Activated T-cell treated with anti-CD3 and anti-CD28 coated beads for 4 hours (primary cell): ENCODE measurements at places on chromosomes 7 and 10.

GRCh38 chr10:90845726-90846125 is 12.1 kb downstream of the HTR7 start:
- DNase-seq: no peak

DNA sequence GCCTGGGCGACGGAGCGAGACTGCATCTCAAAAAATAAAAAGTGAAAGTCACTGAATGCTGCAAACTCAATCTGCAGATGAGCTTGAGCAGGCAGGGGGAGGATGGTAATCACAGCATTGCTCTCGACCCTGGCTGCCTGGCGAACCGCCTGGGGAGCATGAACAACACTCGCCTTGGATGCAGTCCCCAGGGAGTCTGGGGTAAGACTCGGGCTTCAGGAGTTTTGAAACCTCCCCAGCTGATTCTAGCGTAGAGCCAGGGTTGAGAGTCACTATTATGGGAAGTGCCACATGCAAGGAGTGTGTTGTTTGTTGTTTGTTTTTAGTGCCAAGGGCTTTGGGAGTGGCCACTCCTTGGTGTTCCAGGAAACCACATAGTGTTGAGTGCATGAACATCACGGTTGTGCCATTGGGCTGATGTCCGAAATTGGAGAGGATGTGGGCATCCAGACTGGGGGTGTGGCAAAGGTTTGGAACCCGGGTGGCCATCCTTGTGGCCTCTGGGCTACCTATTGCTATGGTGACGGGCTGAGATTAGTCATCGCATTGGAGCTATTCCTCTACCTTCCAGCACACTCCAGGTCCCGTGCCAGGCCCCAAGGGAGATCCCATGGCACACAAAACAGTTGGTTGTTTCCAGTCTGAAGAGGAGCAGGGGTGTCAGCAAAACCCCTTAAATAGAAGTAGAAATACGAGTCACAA is 92.6 kb downstream of the RGS10 start:
- DNase-seq: no peak

DNA sequence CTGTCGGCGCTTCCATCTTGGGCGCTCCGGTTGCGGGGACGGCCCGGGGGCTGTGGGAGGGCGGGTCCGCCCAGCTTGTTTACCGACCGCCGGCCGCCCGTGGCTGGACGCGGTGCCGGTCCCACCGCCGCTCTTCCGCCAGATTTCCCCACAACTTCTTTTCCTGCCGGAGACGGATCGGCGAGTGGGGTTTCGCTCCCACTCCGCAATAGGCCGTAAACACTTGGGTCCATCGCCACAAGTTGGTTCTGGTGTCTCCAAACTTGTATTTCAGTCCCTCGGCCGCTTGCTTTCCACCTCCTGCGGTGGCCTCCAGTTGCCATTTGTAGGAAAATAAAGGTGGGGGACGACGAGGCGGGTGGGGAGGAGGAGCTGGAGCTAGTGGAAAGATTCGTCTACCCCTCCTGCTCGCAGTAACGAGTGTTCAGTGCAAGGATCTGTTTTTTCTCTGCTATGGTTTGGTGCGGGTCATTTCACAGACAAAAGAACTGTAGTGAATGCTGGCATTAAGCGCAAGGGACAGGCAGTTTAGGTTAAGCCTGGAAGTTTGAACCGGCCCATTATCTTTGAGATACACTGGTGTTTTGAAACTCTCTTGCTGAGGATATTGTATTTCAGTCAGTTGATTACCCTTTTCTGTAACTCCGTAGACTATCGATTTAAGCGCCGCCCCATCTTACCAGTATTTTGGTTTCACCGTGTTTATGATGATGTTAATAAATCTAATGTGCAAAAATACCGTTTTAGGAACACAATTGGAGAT is 24.3 kb upstream of the ZRANB1 start:
- peak; percentile 4 for DNase-seq

DNA sequence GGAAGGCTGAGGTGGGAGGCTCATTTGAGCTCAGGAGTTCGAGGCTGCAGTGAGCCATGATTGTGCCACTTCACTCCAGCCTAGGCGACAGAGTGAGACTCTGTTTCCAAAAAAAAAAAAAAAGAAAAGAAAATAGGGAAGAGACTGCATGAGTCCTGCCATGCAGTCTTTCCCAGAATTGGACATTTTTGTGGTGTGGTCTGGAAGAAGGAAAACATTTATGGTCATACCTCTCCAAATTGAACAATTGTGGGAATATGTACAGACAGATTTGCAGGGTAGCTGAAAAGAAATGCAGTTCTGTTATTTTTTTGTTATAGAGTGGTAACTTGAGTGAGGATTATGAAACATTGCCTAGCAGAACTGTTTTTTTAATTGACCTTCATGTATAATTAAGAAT is 198.1 kb downstream of the AUTS2 start:
- DNase-seq: no peak

DNA sequence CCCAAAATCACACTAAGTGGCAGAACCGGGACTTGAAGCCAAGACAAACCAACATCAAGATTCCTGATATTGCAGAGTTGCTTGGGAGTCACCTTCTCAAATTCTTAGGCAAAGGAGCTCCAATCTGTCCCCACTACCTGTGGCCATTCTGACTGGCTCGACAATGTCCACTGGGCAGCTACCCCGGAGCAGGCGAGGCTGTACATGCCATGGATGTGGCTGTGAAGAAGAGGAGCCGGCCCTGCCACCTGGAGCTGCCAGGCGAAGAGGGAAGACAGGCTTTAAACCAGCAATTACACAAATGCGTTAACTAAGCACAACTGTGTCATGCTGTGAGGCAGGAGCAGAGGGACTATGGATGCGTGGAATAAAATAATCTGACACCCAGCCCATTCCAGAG is 18.1 kb downstream of the CAMK2G start:
- DNase-seq: no peak

- DNase-seq: no peak
Measured at GRCh38 chr7:3747467-3747866, 446.4 kb downstream of the SDK1 start.

DNA sequence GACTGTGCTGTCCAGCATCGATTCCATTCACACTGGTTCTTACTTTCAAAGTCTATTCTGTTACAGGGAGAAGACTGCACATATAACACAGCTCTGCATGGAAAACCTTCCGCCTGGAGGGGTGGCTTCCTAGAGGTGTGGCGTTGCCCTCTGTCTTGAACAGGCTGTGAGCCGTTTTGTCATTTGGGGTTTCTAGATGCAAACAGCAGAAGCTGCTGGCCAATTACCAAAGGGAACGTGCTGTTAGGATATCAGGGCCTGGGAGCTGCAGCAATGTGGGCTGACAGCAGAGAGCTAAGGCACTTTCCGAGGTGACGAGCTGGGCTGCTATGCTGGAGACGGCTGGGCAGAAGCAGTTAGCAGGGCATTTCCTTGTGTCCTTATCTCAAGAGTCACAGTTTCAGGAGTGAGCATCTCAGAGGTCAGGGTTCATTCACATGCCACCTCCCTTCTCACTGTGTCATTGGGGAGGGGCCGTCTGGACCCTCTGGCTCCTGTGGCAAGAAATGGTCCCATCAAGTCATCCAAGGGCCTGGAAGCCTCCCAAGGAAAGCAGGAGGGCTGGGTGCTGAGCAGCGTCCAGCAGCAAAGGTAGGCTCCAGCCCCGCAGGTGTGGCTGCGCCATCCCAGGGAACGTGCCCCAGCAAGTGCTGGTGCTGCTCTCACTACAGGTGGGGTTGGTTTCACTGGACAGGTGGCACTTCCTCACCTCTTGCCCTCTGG is 106.5 kb downstream of the WDR37 start:
- no peak for DNase-seq

DNA sequence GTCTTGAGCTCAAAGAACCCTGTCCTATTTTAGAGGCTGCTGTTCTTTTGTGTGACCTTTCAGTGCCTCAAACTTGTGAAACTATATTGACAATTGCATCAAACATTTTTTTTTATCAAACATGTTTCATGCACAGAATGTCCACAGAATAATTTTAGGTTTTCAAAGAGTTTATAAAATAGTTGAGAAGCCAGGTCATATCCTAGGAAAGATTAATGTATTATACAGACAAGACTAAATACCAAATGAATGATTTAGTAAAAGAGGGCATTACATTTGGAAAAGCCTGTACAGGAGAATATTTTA is 67.0 kb downstream of the CDK6 start:
- DNase-seq: no peak

- DNase-seq: no peak
Measured at GRCh38 chr7:135774284-135774683, 25.7 kb upstream of the FAM180A start.

GRCh38 chr7:24727154-24728120 is 29.8 kb downstream of the GSDME start:
- DNase-seq: no peak

DNA sequence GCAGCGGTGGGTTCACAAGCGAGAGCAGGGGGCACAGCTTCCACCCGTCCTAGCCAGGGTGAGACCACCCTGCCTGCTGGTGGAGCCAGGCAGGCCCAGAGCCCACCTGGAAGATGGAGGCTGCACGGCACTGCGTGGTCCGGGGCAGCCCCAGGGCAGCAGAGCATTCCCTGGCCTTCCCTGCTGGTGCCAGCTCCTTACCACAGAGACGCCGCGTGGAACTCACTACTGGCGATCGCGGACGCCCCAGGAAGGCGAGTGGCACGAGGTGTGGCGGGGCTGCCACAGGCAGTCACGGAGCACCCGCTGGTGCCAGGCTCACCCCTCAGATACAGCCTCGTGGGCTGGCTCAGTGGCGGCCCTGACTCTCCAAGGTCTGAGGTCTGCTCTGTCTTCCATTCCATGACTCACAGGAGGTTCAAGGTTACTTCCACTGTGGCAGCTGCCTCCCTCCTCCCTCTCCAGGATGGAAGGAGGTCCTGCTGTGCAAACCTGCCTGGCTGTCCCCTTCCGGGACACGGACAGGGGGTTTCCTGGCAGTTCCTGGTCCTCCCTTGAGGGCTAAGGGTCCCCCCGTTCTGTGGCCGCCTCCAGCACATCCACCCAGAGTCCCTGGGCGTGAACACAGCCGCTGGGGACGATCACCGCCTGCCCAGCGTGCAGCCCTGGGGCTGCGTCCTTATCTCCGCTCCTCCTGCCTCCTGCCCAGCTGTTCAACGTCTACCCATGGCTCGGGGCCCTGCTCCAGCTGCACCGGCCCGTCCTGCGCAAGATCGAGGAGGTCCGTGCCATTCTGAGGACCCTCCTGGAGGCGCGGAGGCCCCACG is 3.1 kb downstream of the CYP2W1 start:
- no peak for DNase-seq

- peak; percentile 48 for DNase-seq
Measured at GRCh38 chr7:727104-727805, at the start of gene PRKAR1B. Gene PRKAR1B (minus strand): TSS chr7:727281. CDS start chr7:711505, 15,776 bp downstream.

GRCh38 chr10:125102246-125102645 is 58.1 kb downstream of the CTBP2 start:
- DNase-seq: no peak

DNA sequence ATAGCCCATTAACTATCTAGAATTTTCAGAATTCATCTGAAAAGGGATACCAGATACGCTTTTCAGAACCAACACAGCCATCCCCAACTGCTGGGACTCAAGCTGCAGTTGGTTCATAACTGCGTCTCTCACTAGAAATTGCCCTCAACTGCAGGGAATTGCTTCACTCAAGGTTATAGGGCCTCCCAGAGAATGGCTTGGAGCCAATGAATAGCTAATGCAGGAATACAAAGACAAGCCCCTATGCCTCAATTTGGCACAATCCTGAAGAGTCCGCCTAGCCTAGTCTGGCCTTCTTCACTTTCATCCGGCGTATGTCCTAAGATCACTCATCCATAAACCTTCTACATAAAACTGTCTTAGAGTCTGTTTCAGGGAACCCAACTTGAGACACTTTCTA is 164.0 kb downstream of the SKAP2 start:
- DNase-seq: no peak

- no peak for DNase-seq
Measured at GRCh38 chr10:35699848-35700486, 57.9 kb upstream of the FZD8 start.

DNA sequence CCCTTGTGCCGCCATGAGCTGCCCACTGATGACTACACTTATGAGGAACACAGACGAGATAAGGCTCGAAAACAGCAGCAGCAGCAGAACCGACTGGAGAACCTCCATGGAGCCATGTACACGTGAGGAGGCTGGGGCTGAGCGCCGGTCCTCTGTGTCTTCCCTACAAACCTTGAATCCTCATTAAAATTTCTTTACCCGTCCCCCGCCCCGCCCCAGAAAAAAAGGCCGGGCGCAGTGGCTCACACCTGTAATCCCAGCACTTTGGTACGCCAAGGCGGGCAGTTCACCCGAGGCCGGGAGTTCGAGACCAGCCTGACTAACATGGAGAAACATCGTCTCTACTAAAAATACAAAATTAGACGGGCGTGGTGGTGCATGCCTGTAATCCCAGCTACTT is 1.5 kb upstream of the RINT1 start:
- no peak for DNase-seq

DNA sequence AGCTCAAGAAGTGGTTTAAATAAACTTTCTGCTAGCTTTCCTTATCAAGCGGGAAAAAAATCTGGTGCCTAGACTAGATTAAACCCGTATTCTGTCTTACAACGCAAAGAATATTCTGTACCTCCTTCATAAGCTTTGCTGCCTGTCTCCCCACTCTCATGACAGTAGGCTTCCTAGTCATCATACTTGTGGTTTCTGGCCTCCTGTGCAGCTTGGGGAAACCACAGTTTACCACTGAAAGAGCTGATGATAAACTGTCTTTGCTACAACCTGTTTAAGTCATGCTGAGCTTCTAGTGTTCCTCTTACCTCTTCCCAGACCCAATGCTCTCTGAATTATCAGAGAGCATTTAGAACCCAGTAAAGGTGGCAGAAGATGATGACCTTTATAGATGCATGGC is 55.0 kb downstream of the PODXL start:
- DNase-seq: peak; percentile 23

DNA sequence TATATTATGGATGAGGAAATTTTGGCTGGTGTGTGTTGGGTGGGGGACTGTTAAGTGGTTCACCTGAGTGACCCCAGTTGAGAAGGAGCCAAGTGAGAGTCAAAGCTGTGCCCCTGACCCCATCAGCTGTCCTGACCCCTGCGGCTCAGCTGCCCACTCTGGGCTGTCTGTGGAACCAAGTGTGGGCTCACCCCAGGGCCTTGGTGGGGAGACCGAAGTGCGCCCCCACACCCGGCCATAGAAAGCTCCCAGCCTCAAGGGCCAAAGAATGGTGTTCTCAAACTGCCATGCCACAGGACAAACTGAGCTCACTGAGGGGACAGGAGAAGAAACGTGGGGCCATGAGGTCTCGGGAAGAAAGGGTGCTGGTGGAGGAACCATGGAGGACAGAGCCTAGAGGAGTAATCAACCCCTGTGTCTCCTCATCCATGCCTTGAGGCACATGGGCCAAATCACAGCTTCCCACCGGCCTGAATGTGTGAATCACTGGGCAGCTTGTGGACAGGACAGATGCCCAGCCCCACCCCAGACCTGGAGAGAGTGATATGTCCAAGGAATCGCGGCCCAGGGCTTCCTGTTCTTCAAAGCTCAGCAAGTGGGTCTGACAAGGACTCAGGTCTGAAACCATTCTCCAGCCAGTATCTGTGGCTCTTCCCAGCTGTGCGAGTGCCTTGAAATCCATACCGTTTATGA is 86.2 kb upstream of the CACUL1 start:
- DNase-seq: no peak
